ENCODE measurements at places on chromosomes 2 and 18. TPM values are rescaled to one million over a fixed set of nuclear protein-coding genes. Genes with fewer than 3 reads are reported as not detected.
A peak's percentile ranks its signal among the peaks of the same experiment; 100 is the strongest.

CREG2 gene
- polyA plus RNA-seq: not detected

WNT10A gene
- 1.1 TPM for polyA plus RNA-seq

CABYR gene
- polyA plus RNA-seq: 0.62 TPM

VIT gene
- polyA plus RNA-seq: 0.08 TPM

MAP3K19 gene
- polyA plus RNA-seq: not detected

FSHR gene
- not detected for polyA plus RNA-seq

REG1A gene
- not detected for polyA plus RNA-seq

ZBTB7C gene
- not detected for polyA plus RNA-seq

LYPD1 gene
- not detected for polyA plus RNA-seq

FBXO48 gene
- 0.79 TPM for polyA plus RNA-seq

KIAA2012 gene
- polyA plus RNA-seq: not detected

IKZF2 gene
- 4.0 TPM for polyA plus RNA-seq

CHRNG gene
- polyA plus RNA-seq: not detected

IL36A gene
- polyA plus RNA-seq: not detected

ST8SIA3 gene
- polyA plus RNA-seq: not detected

LBX2 gene
- not detected for polyA plus RNA-seq

CLK1 gene
- 44.8 TPM for polyA plus RNA-seq

CRIM1 gene
- polyA plus RNA-seq: 2.5 TPM

HJURP gene
- not detected for polyA plus RNA-seq

ERFE gene
- polyA plus RNA-seq: not detected

SCN9A gene
- polyA plus RNA-seq: not detected

DNA sequence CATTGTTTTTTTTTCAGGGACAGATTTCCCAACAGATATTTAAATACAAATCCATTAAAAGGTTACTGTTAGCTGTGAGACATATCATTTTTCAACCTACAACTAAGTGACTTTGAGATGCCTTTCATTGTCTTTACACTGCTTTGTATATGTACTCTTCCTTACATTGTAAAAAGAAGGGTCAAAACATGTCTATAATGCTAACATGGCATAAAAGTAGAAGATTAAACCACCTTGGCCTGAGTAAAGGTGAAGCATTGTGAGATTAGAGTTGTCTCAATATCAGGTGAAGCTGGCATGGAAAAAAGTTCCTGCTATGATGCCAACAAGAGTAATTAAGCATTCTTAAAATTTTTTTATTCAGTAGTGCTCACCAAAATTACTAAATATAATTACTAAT, 1508.5 kb upstream of the NXPH2 start:
- no peaks in the 10 kb centered on the region for H3K4me1 ChIP-seq
- H3K27me3 ChIP-seq: no peaks in the 10 kb centered on the region
- H3K36me3 ChIP-seq: no peaks in the 10 kb centered on the region

GRCh38 chr2:94725543-94725942, 145.7 kb upstream of the TEKT4 start:
- no peaks in the 10 kb centered on the region for H3K27me3 ChIP-seq
- H3K36me3 ChIP-seq: no peaks in the 10 kb centered on the region
- no peak overlapping the region for H3K4me3 ChIP-seq
- H3K27ac ChIP-seq: no peak overlapping the region
- no peaks in the 10 kb centered on the region for H3K4me1 ChIP-seq

- no peak overlapping the region for H3K27ac ChIP-seq
- H3K4me1 ChIP-seq: no peaks in the 10 kb centered on the region
- H3K27me3 ChIP-seq: no peaks in the 10 kb centered on the region
These were observed 73.9 kb downstream of the ACKR3 start for GRCh38 chr2:236643480-236643879.

DNA sequence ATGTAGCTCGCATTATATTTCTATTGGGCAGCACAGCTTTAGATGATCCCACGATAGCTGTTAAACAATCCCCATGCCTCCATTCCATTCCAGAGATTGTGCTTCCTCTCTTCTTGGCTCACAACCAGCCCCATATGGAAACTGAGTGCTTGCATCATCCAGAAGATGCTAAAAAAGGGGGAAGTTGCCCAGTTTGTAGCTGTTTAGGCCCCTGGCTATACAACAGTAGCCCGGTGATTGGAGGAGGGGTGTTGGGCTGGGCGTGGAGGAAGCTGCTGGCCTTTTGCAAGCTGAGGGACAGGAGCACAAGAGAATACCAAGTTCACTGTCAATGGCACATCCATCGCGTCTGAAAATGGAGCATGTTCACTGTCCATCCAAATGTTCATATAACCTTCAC, 360.2 kb downstream of the ALK start:
- H3K36me3 ChIP-seq: no peaks in the 10 kb centered on the region
- H3K4me3 ChIP-seq: no peak overlapping the region
- no peaks in the 10 kb centered on the region for H3K27me3 ChIP-seq
- H3K27ac ChIP-seq: no peak overlapping the region
- H3K4me1 ChIP-seq: no peaks in the 10 kb centered on the region

GRCh38 chr2:26401739-26402541, at the start of gene DRC1:
DRC1 (plus strand) TSS chr2:26401920; CDS start chr2:26401990, 70 bp downstream.
- no peak within 1 kb of the TSS for H3K27ac ChIP-seq
- no peaks in the 10 kb centered on the region for H3K36me3 ChIP-seq
- H3K27me3 ChIP-seq: peaks cover 3% of the 10 kb centered on the region
- H3K4me3 ChIP-seq: no peak within 1 kb of the TSS
- DNase-seq: no peak

DNA sequence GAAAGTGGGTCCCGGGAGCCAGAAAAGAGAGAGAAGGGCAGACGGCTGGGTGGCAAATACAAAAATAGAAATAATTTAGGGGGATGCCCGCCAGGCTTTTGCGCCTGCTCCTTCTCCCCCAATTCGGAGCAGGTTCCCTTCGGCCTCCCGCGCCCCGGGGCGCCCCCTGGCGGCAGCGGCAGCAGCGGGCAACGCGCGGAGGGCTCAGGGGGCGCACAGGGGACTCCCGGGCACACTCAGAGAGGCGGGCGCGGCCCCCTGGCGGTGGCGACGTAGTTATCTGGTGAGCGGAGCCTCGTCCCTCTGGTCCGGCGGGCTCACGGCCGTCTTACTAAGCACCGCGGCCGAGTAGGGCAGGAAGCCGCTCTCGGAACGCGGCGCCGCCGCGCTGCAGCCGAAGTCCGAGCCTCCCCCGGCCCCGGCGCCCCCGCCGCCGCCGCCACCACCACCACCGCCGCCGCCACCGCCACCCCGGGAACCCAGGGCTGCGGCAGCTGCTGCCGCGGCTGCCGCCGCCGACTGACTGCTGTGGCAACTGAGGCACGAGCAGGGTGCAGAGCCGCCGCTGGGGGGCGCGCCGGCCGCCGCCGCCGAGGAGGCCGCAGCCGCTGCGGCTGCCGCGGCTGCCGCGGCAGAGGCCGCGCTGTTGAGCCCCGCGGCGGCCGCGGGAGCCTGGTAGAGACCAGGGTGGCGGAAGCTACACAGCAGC, 3.8 kb downstream of the EVX2 start:
- H3K4me1 ChIP-seq: peaks cover 6% of the 10 kb centered on the region
- peaks cover 87% of the 10 kb centered on the region for H3K27me3 ChIP-seq
- no peaks in the 10 kb centered on the region for H3K36me3 ChIP-seq
- H3K27ac ChIP-seq: no peak overlapping the region
- no peak overlapping the region for H3K4me3 ChIP-seq
- no peak for DNase-seq

DNA sequence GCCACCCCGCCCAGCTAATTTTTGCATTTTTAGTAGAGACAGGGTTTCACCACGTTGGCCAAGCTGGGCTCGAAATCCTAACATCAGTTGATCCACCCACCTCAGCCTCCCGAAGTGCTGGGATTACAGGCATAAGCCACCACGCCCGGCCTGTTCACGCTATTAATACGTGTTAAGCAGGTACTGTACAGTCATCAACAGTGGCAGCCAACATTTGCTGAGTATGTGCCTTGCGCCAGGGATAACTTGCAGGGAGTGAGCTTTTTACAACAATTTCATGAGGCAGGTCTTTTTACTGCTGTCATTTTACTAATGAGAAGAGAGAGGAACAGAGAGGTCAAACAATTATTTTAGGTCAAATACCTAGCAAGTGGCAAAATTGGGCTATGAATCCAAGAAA, 115.2 kb downstream of the AP1S3 start:
- H3K27ac ChIP-seq: no peak overlapping the region
- no peak for DNase-seq

DNA sequence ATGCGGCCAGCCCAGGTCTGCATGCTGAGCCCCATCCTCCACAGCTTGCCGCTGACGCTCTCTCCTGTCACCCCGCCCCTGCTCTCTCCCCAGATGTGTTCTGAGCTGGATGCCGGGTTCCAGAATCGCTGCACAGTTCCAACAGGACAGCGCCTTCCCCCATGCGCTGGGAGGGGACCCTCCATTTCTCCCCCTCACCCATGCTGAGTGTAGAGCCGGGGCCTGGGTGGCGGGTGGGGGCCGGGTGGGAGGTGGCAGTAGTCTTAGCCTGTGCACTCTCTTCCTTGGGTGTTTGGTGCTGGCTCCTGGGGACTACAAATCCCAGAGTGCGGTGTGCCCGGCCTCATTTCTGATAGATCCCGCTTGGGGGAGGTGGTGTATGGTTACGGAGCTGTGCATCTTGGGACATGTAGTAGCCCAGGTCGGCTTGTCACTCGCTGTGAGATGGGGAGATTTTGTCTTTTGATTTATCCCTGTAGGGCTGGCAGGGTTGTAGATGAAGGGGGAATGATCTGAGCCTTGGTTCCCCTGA, 6.8 kb downstream of the DNAJB2 start:
- H3K36me3 ChIP-seq: peaks cover 25% of the 10 kb centered on the region
- no peak overlapping the region for H3K4me3 ChIP-seq
- H3K27ac ChIP-seq: no peak overlapping the region
- peaks cover 4% of the 10 kb centered on the region for H3K4me1 ChIP-seq
- no peaks in the 10 kb centered on the region for H3K27me3 ChIP-seq

DNA sequence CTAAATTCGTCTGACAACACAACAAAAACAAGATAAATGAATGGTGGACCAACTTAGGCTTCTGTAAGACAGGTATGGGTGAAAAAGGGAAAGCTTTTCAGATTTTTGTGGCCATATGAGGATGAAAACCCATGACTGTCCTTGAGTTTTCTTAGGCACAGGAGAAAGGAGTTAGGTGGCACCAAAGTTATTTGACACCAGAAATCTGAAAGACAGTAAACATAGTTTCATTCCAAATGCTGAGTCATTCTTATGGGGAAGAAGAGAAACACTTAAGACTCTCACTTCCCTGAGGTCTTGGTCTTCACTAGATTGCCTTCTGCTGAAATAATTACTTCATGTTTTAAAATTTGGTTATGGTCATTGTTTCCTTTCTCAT, 5.2 kb upstream of the GPD2 start:
- no peaks in the 10 kb centered on the region for H3K36me3 ChIP-seq
- DNase-seq: no peak
- no peak overlapping the region for H3K4me3 ChIP-seq

DNA sequence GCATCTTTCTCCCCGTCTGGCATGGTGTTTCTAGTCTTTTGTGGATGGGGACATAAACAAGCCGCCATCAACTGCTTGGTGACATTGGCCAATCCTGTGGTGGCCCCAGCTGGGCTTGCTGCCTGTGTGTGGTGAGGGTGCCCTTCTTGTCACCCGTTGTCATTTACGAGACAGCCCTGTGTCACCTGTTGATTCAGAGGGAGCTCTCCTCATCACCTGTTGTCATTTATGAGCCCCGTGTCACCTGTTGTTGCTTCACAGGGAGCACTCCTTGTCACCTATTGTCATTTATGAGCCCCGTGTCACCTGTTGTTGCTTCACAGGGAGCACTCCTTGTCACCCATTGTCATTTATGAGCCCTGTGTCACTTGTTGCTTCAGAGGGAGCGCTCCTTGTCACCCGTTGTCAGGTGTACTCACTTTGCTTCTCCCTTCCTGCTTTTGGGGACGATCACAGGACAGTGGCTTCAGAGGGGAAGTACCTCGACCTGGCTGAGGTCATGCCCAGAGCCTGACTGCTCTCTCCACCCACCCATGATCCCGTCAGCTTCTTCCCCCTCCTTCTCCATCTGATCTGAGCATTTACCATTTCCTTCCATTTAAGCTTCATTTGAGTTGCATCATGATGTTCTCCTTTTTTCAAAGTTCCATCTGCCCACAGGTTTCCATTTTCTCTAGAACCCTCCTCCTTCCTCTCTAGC, 29.1 kb downstream of the HPCAL1 start:
- peak overlapping the region; percentile 76 for H3K27ac ChIP-seq
- H3K4me3 ChIP-seq: peak overlapping the region; percentile 86
- peaks cover 79% of the 10 kb centered on the region for H3K4me1 ChIP-seq
- peak; percentile 45 for DNase-seq
- peaks cover 4% of the 10 kb centered on the region for H3K36me3 ChIP-seq
- H3K27me3 ChIP-seq: no peaks in the 10 kb centered on the region

GRCh38 chr2:30213907-30214463, 17.3 kb upstream of the LBH start:
- no peaks in the 10 kb centered on the region for H3K36me3 ChIP-seq
- H3K4me3 ChIP-seq: no peak overlapping the region
- no peaks in the 10 kb centered on the region for H3K27me3 ChIP-seq
- no peak overlapping the region for H3K27ac ChIP-seq

- peaks cover 21% of the 10 kb centered on the region for H3K36me3 ChIP-seq
- peak; percentile 70 for DNase-seq
- no peak overlapping the region for H3K27ac ChIP-seq
These were observed 6.5 kb upstream of the CAPN10 start for GRCh38 chr2:240579771-240580614.

DNA sequence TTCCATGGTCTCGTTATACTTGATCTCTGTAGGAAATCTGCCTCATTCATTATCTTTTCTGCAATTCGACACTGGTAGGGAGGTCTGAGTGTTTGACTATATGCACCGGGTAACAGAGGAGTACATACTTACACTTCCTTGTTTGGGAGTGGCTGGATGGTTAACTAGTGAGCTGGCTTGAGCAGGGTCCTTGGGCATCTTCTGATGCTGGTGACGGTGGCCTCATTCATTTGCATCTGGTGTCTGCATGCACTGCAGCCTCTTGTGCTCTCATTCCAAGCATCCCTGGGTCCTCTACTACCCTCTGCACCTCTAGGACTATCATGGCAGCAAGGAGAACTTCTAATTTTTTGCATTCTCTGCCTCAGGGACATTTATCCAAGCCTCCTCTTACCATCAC, 100.0 kb upstream of the TCF4 start:
- H3K36me3 ChIP-seq: no peaks in the 10 kb centered on the region
- H3K27ac ChIP-seq: no peak overlapping the region
- no peaks in the 10 kb centered on the region for H3K4me1 ChIP-seq
- H3K4me3 ChIP-seq: no peak overlapping the region
- DNase-seq: no peak

- no peak overlapping the region for H3K4me3 ChIP-seq
- no peaks in the 10 kb centered on the region for H3K27me3 ChIP-seq
- no peaks in the 10 kb centered on the region for H3K36me3 ChIP-seq
These were observed 72.3 kb upstream of the RIOK3 start for GRCh38 chr18:23380817-23381216.

GRCh38 chr2:58543442-58543841, 302.3 kb upstream of the FANCL start:
- DNase-seq: no peak
- H3K4me3 ChIP-seq: no peak overlapping the region
- H3K27me3 ChIP-seq: no peaks in the 10 kb centered on the region
- H3K4me1 ChIP-seq: no peaks in the 10 kb centered on the region
- no peak overlapping the region for H3K27ac ChIP-seq

GRCh38 chr2:159146996-159147666, 139.4 kb downstream of the WDSUB1 start:
- H3K4me3 ChIP-seq: no peak overlapping the region
- DNase-seq: no peak
- peaks cover 34% of the 10 kb centered on the region for H3K4me1 ChIP-seq
